Stimulated activated CD4-positive, alpha-beta T cell treated with anti-CD3 and anti-CD28 coated beads, Interleukin-12 subunit alpha, Interleukin-12 subunit beta, amount 100 ng/mL, for 4 hours (primary cell): ENCODE measurements at places on chromosomes 11 and 22.

DNA sequence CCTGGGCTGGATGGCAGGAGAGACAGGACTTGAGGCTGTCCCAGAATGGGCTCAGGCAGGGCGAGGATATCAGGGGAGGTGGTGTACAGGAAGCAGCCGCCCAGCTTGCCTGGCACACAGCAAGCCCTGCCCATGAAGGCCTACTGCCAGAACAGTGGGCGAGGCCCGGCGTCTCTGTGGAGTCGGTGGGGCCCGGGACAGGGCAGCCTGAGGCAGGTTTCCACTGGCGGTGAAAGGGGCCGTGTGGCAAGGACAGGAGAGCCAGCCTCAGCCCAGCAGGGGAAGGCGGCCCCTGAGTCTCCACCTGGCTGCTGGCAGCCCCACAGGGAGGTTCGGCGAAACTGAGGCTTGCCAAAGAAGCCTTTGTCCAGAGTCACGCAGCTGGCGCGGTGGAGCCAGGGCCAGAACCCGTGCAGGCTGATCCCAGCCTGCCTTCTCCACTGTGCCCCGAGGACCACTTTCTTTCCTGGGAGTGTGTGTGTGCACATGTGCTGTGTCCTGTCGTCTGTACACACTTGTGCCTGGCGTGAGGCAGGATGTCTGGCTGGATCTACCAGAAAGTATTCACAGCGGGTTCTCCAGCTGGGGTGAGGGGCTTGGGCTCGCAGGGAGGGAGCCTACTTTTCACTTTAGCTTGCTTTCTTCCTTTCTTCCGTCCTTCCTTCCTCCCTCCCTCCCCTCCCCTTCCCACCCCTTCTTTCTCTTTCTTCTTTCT is 1.2 kb downstream of the TSPO start:
- DNase-seq = peak; percentile 55

GRCh38 chr22:25070956-25071355 is 118.4 kb downstream of the KIAA1671 start:
- no peak for DNase-seq

GRCh38 chr11:10605941-10606381 is 37.5 kb upstream of the LYVE1 start:
- no peak for DNase-seq

GRCh38 chr11:15584158-15584557 is 469.4 kb downstream of the INSC start:
- DNase-seq = no peak

DNA sequence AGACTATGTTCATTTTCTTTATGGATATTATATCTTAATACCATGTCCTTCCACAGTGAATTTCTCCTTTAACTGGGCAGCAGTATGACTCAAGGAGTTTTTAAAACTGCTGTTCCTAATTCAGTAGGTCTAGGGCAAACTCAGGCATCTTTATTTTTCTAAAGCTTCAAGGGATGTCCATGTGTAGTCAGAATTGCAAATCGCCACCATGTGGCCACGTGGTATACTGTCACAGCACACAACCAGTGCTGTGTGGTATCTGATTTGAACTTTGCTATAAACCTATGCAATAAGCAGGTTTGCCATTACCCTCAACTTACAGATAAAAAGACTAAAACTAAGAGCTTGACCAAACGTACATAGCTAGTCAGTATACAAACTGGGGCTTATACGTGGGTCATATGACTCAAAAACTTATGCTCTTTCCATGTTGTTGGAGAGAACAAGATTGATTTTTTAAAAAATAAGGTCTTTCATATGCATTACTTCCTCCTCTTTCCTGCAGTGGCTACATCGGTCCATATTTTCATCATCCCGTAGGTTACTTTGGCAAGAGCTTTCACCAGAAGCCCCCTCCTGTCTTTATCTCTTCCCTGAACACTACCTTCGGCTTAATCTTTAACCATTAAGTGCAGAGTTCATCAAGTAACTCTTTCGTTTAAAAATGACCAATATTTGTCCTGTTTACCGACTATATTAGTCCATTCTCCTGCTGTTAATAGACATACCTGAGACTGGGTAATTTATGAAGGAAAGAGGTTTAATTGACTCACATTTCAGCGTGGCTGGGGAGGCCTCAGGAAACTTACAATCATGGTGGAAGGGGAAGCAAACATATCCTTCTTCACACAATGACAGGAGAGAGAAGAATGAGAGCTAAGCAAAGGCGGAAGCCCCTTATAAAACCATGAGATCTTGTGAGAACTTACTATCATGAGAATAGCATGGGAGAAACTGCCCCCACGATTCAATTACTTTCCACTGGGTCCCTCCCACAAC is 8.0 kb upstream of the HTATIP2 start:
- DNase-seq = peak; percentile 23

DNA sequence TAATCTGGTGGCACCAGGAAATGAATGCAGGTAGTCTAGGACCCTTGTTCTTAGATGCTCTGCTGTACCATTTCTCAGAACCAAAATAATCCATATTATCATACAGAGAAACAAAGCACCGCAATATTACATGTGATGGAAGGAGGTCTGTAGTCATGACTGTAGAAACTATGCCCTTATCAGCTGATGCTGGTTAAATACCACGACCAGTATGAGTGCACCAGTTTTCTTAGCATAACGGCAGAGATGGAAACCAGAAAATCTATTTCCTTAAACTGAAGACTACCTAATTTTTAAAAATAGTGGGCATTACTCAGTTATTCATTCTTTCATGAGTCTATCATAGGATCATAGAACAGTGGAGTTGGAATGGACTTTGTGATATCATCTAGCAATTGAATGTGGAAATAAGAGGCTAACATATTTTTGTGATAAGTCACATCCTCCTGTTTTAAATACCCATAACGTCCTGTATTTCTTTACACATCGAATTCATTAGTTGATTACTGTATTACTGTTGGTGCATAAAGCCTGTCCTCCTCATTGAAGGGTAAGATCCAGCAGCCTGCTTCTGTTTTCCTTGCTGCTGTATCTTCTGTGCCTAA is 15.1 kb downstream of the JHY start:
- no peak for DNase-seq
